ENCODE measurements at places on chromosomes 11 and 22.
A peak's percentile ranks its signal among the peaks of the same experiment; 100 is the strongest.

GRCh38 chr11:66956689-66957290, 1.4 kb downstream of the PC start:
- no peak for DNase-seq

GRCh38 chr11:65418431-65418680, 4.2 kb upstream of the NEAT1 start:
- no peak for DNase-seq

DNA sequence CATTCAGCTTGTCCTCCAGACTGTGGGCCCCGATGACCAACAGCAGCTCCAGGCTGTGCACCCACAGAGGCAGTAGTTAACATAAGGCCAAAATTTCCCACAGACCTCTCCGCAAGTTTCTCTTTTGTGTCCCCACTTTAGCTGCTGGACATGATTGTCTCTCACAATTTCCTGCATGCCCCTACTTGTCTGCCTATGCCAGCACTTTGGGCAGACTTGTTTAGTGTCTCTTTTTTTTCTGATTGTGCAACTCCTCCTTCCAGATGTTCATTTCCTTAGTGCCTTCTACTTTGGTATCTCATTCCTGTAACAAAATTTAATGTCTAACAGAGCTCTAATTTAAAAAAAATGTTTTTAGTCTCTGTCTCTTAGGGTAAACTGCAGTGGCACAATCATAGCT, 23.8 kb upstream of the SCN3B start:
- no peak for DNase-seq

- DNase-seq = peak; percentile 91
These were observed 17.9 kb downstream of the MYEOV start for GRCh38 chr11:69311767-69312385.

All from right lung (tissue), 10 donors.